ENCODE measurements at places on chromosomes 7 and 10.

DNA sequence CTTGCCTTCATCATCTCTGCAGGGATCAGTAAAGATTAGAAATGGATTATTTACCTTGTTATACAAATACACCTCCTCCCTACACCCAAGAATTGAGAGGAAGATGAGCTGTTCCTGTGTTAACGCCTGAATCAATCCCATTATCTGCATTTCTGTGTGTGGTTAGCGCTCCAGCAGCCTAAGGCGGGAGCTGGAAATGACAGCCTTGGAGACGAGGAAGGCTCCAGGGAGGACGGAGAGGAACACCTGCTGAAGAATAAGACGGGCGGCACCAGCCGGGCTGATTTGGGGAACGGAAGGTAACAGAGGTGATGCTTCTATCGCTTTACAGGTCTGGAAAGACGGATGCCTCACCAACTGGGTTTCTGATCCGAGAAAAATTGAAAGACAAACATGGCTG is 34.2 kb upstream of the DDC start:
- DNase-seq, result no peak

DNA sequence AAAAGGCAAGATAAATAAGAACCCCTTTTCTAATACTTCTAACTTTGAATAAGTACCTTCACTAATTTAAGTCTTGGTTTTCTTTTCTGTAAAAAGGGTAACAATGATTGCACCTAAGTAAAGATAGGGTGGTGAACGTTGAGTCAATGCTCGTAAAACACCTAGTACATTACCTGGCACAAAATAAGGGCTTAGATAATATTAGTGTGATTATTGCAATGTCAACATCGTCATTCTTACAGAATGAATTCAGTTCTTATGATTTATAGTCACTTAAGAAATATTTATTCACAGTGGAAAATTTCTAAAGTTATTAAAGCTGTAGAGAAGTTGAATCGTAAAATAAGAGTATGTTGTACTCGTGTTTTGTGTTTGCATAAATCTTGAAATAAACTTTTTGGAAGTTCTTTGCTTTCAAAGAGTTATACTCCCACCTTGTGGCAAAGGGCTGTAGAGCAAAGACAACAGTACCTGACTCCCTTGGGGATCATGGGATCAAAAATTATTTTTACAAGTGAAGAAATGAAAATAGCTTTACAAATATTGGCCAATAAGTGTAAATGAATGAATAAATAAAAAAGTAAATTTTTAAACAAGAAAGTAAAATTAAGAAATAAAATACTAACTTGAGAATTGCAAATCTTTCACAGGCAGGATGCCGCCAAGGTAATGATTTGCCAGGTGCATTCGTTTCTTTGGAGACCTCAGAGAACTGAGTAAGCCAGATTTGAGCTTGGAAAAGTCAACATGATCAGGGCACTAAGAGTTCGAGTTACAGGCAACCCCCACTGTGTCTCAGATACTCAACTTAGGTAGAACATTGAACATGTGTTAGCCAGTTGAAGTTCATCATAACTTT is 285.8 kb upstream of the CACNA2D1 start:
- no peak for DNase-seq

GRCh38 chr10:133528845-133529575 is 1.8 kb downstream of the CYP2E1 start:
- DNase-seq, result no peak

DNA sequence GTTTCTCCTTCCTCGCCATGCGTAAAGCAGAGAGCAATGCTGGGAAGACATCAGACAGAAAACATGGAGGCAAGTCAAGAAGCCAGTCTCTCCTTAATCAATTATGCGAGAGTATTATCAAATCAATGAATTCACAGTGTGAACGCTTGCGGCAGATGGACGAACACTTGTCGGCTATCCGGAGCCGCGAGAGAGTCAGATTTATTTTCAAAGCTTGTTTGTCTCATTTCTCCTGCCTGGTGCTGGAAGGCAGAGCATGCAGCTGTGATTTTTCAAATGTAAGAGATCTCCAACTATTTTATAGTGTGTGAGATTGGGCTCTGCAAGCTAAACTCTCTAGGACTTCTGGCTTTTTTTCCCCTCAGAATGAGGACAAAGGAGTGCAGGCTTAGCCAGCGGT is 252.3 kb downstream of the SNX10 start:
- no peak for DNase-seq

DNA sequence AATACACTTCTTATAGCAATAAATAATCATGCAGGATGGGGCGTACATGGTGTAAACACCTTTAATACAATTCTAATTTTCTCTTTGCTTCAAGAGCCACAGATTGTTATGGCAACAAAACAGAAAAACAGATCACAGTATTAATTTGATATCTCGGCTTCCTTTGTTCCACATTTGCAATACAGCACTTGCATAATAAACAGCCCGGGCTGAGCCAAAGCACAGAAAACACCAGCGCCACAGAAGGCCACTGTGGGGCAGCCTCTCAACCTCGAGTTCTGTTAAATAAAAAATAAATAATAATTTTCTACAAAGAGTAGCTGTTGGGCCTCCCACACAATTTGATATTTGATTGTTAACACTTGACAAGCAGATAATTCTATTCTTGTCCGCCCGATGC is 255.9 kb downstream of the USP6NL start:
- no peak for DNase-seq

- DNase-seq, result no peak
These were observed at the start of gene CUZD1 for GRCh38 chr10:122845783-122846332. TSS of gene CUZD1 (minus strand) at chr10:122845857. CDS start at chr10:122845843, 14 bp downstream.

DNA sequence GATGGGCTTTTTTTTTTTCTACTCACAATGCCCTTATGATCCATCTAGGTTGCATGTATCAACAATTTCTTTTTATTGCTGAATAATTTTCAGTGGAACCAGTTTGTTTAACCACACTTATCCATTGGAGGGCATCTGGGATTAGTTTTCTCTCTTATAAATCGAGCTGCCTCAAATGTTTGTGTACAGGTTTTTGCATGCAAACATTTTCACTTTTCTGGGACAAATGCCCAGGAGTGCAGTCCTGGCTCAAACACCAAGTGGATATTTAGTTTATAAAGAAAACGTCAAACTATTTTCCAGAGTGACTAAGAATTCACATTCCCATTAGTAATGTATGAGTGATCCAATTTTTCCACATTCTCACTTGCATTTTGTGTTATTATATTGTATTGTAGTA is 313.4 kb downstream of the CXCL12 start:
- DNase-seq, result no peak

- peak; percentile 10 for DNase-seq
These were observed 22.8 kb downstream of the ANTXRL start for GRCh38 chr10:46309511-46310142.

DNA sequence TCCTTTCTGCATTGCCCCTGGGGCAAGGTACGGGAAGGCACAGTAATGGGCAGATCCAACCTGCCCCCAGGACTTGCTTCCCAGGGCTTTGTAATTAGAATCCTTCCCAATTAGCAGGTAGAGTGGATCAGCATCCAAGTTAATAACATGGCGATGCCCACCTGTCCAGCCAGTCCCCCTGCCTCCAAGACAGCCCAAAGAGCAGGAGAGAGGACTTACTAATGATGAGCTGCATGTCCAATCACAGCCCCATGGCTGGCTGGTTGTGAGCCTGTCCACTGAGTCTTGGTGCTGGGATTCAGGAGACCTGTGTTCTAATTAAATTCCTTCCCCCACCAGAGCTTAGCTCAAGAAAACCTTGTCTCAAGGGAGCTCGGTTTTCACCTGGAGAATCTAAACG is 49.0 kb downstream of the RPS24 start:
- no peak for DNase-seq

GRCh38 chr10:70374775-70375614 is 7.4 kb downstream of the LRRC20 start:
- DNase-seq, result no peak

DNA sequence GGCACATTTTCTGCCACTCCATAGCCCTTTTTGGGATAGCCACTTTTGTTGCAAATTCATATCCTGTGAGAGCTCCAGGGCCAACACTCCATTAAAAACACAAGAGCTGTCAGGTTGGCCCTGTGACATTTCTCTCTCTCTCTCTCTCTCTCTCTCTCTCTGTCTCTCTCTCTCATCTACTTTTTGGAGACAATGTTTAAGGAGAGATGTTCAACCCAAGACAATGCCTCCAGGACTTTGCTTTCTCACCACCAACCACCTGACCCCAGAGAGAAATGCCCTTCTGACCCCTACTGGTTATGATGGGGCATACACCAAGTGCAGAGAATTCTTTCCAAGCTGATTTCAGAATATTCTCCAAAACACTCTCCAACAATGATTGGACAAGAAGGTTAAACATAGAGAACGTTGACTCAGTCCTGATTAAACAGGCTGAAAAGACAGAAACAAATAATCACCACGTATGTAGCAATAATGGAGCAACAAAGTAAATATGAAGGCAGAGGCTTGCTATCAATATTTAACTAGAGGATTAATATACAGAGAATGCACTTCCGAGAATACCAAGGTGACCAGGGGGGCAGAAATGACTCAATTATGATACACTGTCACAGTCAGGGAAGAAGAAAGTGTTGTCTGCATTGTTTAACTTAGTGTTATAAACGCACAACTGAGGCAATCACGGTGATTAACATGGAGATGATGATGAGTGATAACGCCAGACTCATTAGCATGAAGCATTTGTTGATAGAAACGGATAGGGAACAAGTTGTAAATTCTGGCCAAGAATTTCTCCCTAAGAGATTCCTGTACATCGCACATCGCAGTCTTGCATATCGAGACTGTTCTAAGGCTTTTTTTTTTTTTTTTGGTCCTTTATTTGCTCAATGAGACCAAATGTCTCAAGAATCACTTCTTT is 178.5 kb downstream of the NRP1 start:
- DNase-seq, result no peak

- DNase-seq, result no peak
These were observed 100.3 kb upstream of the ANK3 start for GRCh38 chr10:60490013-60490412.

GRCh38 chr10:62980687-62981086 is 152.4 kb upstream of the NRBF2 start:
- DNase-seq, result no peak

GRCh38 chr10:79098596-79099015 is 29.8 kb downstream of the ZMIZ1 start:
- no peak for DNase-seq

- no peak for DNase-seq
These were observed 88.9 kb downstream of the IPMK start for GRCh38 chr10:58178811-58179210.

- DNase-seq, result no peak
These were observed 907 bp upstream of the VPS50 start for GRCh38 chr7:93231259-93231658.

GRCh38 chr10:76621886-76622620 is 1015.6 kb downstream of the KCNMA1 start:
- no peak for DNase-seq

DNA sequence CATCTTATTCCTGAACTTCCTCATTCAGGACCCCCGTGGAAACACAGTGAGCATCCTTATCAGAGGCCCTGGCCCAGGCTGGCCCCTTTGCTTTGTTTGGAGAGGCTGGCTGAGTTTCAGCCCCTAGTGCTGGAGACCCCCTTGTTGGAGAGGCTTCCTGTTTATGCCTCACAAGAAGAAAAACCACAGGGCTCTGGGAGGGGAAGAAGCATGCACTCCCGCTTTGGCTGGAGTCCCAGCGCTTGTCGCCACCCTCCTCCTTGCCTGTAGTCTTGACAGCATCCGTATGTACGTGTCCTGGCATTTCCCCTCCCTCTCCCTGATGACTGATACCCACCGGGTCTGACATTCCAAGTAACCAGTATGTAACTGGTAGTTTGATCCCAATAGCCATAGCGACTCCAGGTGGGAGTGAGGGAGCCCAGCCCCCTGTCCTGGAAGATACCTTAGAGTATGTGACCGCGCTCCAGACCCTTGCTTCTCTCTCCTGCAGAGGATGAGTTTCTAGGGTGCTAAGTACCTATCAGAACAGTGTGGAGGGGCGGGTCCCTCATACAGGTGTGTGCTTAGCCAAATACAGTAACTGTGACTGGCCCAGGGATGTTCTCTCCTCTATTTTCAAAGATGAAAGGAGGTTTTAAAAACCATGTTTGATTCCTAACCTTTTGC is 6.9 kb upstream of the ATP6V0E2 start:
- no peak for DNase-seq

DNA sequence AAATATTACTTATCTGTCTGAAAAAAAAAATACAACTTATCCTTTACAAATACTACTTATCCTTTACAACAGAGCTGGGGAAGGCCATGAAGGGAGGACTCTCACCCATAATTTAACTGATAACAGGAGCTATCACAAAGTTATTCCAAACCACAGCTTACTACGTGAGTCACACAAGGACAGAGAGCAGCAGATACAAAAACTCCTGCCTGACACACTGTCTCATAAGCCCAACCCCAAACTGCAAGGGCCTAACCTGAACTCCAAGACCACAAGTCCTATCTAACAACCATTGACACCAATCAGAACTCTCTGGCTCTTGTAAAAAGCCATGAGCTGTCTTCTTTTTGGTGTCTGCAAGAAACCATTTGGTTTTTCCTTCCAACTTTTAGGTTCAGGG is 28.5 kb upstream of the CXCL12 start:
- DNase-seq, result no peak

- DNase-seq, result peak; percentile 10
These were observed 63.1 kb downstream of the TNS3 start for GRCh38 chr7:47518827-47519226.

DNA sequence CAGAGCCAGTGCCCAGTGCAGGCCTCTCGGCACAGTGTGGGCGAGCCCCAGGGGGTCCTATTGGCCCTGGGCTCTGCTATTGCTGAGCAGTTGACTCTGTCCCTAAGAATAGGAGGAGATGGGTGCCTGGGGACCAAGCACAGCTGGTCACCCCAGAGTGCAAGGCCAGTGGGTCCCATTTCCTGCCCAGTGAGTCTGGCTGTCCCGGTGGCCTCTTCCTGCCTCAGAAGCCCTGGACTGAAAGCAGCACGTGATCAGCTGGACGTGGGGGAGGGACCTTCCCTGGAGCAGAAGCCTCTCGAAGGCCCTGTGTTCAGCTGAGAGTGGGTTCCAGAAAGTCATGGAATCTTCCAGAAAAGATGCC is 42.0 kb downstream of the PWWP2B start:
- no peak for DNase-seq

DNA sequence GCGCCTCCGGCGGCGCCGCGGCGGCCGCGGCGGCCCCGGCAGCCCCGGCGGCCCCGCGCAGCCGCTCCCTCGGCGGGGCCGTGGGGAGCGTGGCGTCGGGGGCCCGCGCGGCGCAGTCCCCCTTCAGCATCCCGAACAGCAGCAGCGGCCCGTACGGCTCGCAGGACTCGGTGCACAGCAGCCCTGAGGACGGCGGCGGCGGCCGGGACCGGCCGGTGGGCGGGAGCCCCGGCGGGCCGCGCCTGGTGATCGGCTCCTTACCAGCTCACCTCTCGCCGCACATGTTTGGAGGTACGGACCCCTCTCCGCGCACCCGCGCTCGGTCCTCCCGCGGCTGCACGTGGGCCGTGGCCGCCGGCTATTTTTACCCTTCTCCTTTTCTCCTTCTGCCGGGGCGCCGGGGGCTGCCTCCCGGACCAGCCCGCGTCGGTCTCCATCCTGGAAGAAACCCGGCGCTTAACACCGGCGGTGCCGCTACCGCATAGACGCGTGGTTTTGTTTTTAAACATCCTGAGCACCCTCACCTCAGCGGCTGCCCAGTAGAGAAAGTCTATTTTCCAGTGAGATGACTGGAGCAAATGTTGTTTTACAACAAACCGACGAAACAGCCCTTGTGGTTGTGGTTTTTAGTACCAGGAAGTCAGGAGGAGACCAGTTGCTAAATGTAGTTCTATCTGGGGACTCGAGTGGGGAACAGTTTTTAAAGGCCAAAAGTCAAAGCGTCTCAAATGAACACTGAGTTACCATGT is 1.3 kb downstream of the ZNRF2 start:
- DNase-seq, result peak; percentile 41

Data from left hindlimb (tissue), 1 donor.